COR-L47 (cell line): ENCODE measurements at places on chromosomes 5 and 9.

DNA sequence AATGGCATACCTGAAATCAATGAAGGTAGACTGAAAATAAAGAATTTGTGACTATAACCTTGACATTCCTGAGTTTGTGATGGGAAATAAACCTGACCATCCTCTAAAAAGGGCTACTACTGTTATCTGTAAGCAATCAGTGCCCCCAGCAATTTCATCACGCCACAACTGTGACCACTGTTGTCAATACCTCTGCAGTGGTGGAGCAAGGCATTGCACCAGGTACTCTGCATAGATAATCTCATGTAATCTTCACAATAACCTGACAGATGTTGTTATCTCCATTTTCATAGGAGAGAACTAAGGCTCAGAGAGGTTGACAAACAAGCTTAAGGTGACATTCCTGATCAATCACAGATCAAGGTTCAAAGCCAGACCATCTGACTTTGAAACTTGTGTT is 38.5 kb upstream of the FRRS1L start:
- DNase-seq = no peak

DNA sequence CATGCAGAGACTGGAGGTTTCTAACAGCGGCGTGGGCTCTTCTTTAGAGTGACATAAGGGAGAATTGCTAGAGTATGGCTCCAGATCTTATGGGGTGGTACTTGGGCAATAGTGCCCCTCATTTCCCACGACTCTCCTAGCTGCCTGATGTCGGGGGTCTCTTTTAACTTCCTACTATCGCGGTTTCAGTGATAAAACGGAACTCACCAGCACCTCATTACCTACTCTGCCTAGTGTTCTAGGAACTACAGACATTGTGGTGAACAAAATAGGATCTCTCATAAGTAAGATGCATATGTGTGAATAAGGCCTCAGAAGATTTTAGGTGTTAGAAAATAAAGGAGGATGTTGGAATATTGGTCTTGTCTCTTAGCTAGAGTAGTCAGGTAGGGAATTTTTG is 1.1 kb downstream of the ICE1 start:
- no peak for DNase-seq

DNA sequence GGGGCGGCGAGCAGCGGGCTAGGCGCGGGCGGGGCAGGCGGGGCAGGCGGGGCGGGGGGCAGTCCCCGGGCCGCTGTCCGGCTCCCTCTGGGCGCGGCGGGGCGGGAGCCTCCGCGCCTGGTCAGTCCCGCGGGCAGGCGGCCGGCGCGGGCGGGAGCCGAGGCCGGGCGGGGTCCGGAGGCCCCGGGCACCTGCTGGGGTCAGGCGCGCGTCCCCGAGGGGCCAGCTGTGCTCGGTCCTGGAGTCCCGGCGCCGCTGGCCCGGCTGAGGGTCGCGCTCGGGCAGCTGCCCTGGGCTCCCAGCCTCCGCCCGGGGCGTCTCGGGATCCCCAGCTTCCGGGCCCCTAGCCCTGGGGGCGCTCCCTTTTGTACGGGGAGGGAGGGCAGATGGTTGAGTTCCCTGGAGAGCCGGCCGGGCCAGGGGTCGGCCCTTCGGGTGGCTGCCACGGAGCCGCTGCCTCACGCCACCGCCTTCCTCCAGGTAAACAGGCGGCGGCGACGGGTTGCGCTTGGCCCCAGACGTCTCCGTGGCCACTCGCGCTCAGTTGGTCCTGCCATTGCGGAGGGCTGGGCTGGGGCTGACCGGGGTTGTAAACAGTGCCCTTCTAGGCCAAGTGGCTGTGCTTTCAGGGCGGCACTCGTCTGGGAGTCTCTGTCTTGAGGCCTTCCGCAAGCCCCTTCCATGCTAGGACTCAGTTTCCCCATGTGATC is 473 bp downstream of the ZBTB34 start:
- DNase-seq = no peak

DNA sequence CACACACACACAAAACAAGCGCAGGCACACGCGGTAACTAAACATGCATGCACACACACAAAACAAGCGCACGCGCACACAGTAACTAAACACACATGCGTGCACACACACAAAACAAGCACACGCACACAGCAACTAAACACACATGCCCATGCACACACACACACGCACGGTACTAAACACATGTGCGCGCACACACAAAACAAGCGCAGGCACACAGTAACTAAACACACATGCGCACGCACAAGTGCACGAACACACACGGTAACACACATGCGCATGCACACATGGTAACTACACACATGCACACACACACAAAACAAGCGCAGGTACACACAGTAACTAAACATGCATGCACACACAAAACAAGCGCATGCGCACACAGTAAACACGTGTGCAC is 19.9 kb upstream of the SLC6A3 start:
- no peak for DNase-seq

DNA sequence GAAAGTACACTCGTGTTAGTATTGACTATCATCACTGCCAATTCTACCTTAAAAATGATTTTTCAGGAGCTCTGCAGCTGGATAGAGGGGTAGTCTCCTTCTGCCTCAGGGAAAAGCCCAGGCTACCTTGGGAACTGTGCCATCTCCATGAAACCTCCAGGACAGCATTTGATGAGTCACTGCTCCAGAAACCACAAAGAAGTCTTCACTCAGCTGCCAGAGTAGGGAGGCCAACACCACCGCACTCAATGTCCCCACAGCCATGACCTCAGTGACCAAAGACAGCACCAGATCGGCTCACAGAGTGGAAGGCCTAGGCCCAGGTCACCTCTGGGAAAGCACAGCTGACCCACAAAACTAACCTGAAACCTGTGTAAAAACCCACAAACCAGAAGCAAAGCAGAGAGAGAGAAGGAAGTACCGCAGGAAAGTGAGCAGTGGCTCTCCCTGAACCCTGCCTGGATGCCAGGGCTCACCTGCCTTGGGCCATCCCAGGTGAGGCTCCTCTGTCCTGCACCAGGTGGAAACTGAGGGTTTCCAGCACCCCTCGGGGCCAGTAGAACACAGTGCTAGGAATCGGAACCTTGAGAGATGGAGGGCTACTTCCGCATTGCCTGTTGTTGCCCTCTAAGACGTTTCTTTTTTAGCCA is 30.0 kb downstream of the S1PR3 start:
- no peak for DNase-seq

DNA sequence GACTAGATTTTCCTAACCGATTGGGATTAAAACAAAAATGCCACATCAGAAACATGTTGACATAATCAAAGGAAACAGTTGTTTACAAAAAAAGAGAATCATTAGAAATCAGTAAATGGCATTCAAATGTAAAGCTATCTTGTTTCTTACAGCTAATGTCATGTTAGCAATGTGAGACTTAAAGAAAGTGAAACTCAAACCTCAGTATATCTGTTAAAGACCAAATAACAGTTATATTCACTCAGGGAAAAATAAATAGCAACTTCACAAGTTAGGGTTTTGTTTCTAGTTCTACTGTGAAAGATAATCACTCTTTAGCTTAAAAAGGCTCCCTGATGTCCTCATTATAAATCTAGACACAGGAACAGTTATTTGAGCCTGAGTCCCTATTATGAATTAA is 189.3 kb upstream of the EFNA5 start:
- no peak for DNase-seq

DNA sequence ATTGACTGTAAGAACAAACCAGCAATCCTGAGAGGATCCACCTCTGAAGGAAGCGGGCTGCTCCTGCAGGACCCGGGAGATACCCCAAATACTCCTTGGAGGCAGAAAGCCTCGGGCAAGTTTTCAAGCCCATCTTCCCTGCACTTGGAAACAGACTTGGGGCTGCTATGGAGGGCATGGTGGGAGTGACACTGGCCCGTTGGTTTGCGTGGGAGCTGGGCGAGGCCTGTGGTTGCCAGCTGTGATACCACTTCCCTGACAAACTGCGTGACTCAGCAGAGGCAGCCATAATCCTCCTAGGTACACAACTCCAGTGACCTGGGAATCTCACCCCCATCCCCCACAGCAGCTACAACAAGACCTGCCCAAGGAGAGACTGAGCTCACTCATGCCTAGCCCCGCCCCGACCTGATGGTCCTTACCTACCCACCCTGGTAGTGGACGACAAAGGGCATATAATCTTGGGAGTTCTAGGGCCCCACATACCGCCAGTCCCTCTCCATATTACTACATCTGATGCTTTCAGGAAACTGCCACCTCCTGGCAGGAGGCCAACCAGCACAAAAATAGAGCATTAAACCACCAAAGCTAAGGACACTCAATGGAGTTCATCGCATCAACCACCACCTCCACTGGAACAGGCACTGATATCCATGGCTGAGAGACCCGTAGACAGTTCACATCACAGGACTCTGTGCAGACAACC is 38.1 kb upstream of the VLDLR start:
- DNase-seq = no peak

GRCh38 chr9:132669698-132670456 is at the start of gene DDX31:
Gene DDX31 (minus strand): TSS chr9:132669983. CDS start chr9:132669934, 49 bp downstream.
- DNase-seq = peak; percentile 79

- DNase-seq = no peak
These were observed 123.9 kb downstream of the PPP2R2B start for GRCh38 chr5:146754621-146755020.

DNA sequence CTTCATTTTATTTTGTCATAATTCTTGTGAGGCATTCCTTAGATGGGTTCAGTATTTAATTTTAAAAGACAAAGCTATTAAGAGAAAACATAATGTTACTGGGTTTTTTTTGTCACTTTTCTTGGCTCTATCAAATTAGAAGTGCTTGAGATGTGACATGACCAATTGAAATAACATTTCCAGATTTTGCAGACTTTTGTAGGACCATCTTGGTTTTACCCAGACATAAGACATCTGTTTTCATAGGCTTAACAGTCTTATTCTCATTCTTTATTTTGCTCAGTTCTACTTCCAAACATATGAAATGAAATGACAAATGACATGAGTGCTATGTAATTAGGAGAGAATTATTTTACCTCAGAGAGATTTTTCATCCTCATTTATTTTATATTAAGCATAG is 19.6 kb downstream of the GPR21 start:
- no peak for DNase-seq

DNA sequence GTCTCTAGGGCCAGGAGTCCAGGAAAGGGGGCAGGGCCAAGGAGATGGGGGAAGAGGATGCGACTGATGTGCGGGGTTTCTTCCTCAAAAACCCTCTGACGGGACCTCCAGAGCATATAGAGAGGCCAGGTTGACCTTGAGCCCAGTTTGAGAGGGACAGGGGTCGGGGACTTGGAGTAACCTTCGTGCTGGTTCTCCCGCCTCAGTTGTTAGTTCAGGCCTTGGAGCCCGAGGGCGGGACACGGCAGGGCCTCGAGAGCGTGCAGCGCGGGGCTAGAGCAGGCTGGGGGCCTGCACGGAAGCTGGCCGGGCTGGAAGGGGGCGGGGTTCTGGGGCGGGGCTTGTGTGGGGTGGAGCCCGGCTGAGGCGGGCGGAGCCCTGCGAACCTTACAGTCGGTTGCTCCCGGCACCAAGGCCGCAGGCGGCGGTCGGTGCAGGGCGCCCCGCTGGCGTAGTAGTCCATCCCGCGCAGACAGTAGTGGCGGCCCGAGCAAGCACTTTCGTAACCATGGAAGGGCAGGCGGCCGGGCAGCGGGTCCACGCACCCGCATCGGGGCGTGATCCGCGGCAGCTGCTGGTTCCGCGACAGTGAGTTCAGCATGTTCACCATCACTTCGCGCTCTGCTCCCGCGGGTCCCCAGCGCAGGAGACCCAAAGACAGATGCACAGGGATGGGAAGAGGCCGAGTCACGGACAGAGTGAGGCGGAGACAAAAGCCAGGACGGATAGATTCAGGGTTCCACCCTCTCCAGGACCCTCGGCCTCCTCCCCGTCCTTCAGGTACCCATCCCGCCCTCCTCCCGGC is 4.0 kb upstream of the MYORG start:
- peak; percentile 43 for DNase-seq
